ENCODE measurements at places on chromosomes 7 and 10.

- DNase-seq = no peak
Measured at GRCh38 chr7:91383053-91383904, 119.0 kb downstream of the FZD1 start.

DNA sequence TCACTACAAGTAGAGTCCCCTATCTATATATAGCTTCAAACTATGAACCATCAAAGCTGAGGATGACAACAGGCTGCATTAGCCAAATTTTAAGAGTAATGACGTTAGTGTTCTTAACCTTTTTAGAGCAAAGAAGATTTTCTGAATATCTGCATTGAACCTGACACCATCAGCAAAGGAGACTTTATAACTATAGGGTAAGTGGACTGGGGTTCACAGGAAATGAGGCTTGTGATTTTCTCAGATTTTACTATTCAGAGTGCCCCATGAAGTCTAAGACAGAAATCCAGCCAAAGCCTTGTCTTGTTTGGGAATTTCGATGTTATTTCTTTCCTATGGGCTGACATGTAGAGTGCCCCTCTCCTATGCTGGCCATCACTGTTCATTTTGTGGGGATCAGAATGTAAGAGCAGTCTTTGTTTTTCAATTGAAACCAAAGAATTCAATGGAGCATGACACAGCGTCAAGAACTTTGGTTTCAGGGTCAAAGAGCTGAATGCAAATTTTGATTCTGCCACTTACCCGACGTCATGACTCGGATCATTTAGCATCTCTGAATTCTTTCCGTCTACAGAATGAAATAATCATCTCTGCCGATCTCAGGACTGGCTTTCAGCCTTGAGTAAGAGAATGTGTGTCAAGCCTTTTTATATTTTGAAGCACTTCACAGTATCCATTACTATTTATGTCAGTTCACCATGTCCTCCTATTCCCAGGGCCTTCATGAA is 52.7 kb downstream of the DENND11 start:
- no peak for DNase-seq

GRCh38 chr7:157009778-157010587 is 480 bp downstream of the MNX1 start:
- peak; percentile 68 for DNase-seq

GRCh38 chr7:114864278-114864677 is 57.6 kb upstream of the MDFIC start:
- DNase-seq = no peak

- no peak for DNase-seq
Measured at GRCh38 chr10:129331207-129331838, 135.7 kb upstream of the MGMT start.

DNA sequence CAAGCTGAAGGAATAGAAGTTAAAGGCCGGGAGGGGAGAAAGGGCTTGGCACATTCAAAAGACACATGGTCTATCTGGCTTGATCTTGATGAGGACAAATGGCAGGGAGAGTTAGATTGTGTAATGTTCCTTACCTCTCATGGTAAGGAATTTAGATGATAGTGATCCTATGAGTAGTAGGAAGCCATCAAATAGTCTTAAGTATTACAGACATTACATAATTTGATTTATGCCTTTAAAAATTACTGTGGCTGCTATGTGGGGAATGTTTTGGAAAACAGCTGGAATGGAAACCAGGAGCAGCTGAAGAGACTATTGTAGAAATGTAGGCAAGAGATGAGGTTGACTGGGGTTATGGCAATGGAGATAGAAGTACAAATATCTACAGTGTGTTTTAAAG is 351.3 kb upstream of the BMPER start:
- no peak for DNase-seq

GRCh38 chr7:24899905-24900304 is 80.1 kb downstream of the OSBPL3 start:
- no peak for DNase-seq

DNA sequence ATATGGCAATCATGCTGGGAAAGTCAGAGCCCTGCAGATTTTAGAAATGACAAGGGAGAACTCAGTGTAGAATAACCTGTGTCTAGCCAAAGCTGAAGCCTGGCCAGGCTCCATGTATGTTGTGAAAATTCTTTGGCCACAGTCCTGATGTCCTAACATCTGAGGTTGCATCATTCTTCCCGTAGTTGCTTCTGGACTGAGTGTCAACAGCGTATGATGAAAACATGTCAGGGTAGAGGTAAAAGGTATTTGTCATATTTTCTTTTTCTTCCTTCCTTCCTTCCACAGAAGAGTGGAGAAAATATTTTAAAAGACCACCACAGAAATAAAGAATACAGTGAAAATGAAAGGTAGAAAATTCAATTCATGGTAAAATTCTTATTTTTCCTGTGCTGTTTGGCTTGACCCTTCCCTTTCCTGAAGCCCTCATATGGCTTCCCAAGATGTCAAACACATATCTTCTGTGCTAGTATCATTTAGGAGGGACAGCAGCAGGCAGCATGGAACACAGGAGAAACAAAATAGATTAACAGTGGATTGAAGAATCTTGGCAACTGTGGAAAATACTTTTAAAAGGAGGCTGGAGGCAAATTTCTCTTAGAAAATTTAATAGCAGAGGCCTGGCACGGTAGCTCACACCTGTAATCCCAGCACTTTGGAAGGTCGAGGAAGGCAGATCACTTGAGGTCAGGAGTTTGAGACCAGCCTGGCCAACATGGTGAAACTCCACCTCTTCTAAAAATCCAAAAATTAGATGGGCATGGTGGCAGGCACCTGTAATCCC is 18.9 kb upstream of the NRBF2 start:
- DNase-seq = no peak

DNA sequence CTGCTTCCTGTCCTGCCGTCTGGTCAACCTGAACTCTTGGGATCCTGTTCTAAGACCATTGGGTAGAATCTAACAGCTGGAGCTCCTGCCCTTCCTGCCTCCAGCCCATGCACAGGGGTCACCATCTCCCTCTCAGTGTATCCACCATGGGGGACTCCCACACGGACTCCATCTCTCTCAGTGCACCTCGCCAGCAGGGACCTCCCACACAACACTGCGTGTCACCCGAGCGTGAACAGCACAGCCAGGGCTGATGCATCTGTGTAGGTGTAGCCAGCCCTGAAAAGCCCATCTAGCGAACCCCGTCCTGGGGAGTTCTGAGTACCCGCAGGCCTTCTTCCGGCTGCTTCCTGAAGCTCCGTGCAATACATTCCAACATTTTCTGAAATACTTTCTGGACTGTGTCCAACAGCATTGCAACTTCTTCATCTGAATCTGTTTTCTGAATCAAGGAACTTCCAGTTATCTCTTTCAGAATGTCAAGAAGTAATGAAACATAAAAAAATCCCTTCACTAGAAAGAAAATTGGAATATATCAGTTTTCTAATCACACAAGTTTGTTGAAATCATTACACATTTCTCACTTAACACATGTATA is 52.5 kb downstream of the NCAPG2 start:
- no peak for DNase-seq

- DNase-seq = no peak
Measured at GRCh38 chr10:11429439-11430052, 181.9 kb downstream of the USP6NL start.

- DNase-seq = no peak
Measured at GRCh38 chr7:74387606-74388005, 66.1 kb upstream of the GTF2IRD1 start.

- DNase-seq = no peak
Measured at GRCh38 chr10:100157156-100157555, 28.7 kb downstream of the ERLIN1 start.

DNA sequence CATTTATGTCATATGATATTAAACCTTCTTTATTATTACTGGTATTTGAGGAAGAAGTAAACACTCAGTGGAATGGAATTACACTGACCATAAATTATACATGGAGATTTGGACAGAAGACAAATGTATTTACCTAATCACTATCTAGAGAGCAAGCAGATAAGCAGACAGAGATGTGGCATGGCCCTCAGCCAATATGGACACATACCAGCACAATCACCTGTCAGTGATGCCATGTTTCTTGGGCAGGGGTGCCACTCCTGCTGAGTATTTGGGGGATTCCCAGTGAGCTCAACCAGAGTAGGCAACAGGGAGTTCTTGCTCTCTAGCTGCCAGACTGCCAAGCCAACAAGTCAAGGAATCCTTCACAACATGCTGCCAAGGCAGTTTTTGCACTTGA is 866.3 kb upstream of the LRRN3 start:
- DNase-seq = peak; percentile 3

GRCh38 chr10:75294866-75295701 is 59.3 kb upstream of the COMTD1 start:
- DNase-seq = peak; percentile 85

DNA sequence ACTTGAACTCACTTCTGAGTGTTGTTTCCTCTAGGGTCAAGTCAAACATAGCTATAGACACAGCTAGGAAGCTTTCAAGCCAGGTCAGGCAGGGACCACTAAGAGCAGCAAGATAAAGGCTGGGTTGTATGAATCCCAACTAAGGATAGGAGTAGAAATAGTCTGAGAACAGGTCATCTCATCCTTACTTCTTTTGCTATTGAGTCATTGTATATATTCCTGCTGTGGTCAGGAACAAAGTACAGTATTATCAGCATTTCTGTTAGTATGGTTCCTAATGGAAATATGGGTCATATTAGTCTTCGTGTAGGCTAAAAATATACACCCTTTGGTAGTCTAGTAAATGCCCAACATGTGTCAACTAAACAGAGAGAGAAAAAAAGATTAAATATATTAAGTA is 145.3 kb downstream of the BTAF1 start:
- no peak for DNase-seq

GRCh38 chr7:32077806-32078205 is 7.6 kb upstream of the PDE1C start:
- DNase-seq = no peak

- DNase-seq = no peak
Measured at GRCh38 chr10:104456802-104457542, 103.3 kb downstream of the CFAP58 start.

DNA sequence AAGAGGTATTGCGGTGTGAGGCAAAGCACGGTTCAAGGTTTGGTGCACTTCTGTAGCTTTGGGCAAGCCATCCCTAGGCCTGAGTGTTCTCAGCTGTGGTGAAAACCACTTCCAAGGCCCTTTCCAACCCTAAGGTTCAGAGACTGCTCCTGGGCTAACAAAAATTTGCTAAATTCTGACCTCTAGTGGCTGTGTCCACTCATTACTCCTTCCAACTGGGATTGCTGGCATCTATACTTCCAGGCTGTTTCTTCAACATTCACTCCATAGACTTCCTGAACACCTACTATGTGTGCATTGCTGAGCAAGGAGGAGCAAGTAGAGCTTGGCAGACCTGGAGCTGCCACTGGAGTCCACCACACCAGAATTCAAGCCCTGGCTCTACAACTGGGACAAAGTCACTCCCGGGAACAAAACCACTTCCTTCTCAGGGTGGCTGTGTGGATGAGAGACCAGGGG is 29.3 kb upstream of the SH3PXD2A start:
- peak; percentile 68 for DNase-seq

GRCh38 chr10:71631007-71631861 is 88.3 kb downstream of the C10orf105 start:
- peak; percentile 65 for DNase-seq

- DNase-seq = no peak
Measured at GRCh38 chr7:43317075-43317474, 204.6 kb downstream of the HECW1 start.

All from SK-N-SH (cell line).